ENCODE measurements at places on chromosomes 11 and 22.

- DNase-seq = no peak
Measured at GRCh38 chr11:3882655-3883054, 27.2 kb downstream of the STIM1 start.

- no peak for DNase-seq
Measured at GRCh38 chr11:134760299-134760698, 348.3 kb upstream of the B3GAT1 start.

DNA sequence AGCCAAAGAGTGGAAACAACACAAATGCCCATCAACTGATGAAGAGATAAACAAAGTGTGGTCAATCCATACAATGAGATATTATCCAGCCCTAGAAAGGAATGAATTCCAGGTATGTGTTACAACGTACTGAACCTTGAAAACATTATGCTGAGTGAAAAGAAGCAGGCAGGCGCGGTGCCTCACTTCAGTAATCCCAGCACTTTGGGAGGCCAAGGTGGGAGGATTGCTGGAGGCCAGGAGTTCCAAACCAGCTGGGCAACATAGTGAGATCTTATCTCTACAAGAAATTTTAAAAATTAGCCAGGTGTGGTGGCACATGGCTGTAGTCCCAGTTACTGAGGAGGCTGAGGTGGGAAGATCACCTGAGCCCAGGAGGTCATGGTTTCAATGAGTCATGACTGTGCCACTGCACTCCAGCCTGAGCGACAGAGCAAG is 24.6 kb upstream of the TESMIN start:
- no peak for DNase-seq

DNA sequence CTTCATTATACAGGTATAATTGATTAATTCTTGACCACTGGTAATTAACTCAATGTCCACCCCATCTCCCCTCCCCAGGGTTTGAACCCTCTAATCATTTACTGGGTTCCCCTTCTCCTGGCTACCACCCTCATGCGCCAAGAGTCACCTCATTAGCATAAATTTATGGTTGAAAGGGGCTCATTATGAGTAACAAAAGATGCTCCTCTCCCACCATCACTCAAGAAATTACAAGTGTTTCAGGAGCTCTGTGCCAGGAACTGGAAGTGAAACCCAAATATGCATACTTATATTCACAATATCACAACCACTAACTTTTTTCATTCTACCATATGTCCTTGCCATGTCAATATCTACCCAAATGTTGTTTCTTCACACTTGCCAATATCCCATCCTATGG is 7.8 kb upstream of the STIP1 start:
- no peak for DNase-seq

- no peak for DNase-seq
Measured at GRCh38 chr11:17952487-17952886, 60.4 kb downstream of the SERGEF start.

- DNase-seq = no peak
Measured at GRCh38 chr11:46362156-46363030, 15.1 kb downstream of the DGKZ start.

GRCh38 chr11:111285189-111286091 is 12.9 kb upstream of the POU2AF3 start:
- no peak for DNase-seq

- DNase-seq = no peak
Measured at GRCh38 chr11:31487848-31488247, 21.6 kb downstream of the IMMP1L start.

DNA sequence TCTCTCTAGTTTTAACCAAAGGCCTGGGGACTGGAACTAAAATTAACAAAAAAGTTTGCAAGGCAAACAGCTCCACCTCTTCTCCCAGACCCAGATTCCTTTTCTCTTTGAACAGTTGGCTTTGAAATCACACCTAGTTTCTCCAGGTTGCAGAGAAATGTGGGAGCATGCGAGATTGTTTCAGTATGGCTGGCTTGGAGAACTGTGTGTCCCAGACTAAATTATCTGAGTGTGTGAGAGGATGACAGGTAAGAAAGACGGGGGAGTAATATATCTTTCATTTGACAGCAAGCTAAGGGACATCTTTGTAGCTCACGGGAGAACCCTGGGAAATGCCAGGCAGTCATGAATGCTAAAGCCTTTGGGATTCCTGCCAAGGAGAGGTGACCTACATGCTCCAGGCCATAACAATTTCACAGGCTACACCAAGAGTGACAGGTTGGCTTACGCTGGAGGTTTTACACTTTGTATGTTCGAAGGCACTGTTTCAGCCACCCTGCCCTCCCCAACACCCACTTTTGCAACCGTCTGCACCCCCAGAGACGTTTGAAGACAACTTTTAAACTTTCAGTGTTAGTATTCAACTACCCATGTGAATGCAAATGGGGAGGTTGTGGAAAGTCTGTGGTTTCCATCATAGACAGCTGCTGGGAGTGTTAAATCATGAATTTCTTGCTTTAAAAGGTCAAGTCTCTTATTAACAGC is 109.3 kb upstream of the SNX19 start:
- DNase-seq = no peak

DNA sequence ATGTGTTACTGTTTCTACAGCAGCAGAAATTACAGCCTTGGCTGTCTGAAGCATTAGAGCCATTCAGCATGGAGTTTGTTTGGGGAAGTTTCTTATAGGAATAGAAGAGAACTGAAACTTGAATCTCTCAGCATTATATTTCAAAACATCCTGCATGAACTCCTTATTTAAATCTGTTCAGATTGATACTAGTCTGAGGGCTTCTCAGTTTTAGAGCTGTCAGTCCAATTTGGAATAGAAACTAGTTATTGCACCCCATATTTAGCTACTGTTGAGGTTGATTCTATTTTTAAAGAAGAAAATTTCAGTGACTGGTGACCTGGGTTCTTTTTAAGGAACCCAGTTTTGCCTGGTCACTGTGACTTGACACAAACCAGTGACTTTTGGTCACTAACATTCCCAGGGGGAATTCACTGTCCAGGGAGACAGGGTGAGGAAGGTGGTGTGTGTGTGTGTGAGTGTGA is 126.0 kb upstream of the TTC12 start:
- no peak for DNase-seq

GRCh38 chr22:50260434-50260800 is 1.1 kb downstream of the MAPK12 start:
- no peak for DNase-seq

- DNase-seq = no peak
Measured at GRCh38 chr11:17601676-17602075, 54.6 kb downstream of the OTOG start.

DNA sequence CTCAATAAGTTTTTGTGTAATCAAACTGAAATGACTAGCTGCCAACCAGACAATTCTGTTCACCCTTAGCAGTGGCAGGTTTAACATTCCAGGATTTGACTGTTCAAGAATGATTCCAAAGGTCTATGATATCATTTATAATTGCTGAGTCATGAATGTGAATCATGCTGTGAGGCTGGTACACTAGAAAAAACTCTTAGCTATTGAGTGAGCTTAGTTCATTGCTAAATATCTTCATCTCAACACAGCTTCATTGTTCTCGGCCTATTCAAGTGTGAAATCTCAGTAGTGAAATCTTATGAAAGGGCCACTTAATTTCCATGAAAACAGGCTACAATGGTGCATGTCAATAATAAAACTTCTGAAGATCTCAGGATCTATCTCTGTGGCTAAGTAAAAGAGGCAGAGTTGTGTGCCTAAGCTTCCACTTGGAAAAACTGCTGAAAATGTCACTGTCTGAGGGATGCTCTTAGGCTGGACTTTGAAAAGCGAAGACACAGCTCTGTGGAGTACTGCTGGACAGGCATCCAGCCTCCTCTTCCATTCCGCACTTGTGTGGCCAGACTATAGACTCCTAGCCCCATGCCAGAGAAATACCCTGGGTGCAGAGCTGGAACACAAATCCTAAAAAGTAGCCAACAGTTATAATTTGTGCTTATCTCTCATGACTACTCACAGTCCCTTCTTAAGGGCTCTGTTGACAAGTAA is 12.8 kb downstream of the AQP11 start:
- DNase-seq = no peak

DNA sequence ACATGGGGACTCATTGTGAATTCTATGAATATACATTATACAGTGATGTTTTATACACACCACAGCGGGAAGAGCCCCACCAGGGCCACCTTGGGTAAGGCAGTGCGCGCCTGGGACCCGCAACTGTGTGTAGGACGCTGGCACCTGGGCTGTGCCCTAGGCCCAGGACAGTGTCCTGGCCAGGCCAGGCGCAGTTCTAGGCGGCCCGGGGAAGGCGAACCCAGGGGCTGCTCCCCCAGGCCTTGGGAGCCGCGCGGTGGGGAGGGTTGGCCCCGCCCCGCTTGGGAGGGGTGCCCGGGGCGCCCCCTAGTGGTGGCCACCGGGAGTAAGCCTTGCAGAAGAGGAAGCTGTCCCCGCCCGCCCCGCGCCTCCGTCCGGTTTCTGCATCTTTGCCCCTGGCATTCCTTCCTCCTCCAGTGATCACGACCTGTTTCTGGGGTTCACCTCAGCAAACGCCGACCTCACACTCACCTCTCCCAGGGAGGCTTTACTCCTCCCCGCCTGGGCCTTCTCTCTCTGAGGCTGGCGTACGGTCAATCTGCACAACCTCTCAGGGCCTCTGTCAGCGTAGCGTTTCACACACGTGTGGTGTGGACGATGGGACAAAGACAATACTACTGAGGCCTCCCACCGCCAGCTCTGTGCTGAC is 9.5 kb upstream of the EHD1 start:
- no peak for DNase-seq

DNA sequence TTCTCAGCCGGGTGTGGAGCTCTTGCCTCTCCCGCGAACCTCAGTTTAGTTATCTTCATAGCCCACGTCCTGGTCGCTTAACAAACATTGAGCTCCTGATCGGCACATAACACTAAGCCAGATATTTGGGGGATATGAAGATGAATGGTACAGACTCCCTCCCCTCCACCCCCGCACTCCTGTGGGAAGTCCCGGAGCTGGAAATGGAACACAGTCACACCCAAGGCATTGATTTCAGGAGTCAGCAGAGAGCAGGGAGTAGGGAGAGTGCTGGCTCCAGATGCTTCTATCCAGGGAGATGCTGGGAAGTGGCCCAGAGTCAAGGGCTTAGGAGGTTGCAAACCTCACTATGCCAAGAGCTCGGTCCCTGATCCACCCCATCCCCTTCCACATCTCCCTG is 26.1 kb upstream of the CABP7 start:
- no peak for DNase-seq

DNA sequence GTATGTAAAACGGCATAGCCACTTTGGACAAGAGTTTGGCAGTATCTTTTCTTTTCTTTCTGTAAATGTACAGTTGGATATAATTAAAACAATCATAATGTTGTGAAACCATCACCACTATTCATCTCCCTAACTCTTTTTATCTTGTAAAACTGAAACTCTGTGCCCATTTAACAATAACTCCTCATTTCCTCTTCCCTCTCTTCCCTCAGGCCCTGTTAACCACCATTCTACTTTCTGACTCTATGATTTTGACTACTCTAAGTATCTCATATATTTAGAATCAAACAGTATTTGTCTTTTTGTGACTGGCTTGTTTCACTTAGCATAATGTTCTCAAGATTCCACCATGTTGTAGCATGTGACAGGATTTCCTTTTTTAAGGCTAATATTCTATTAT is 10.2 kb downstream of the SCUBE2 start:
- DNase-seq = no peak

GRCh38 chr22:45790401-45790800 is 118.8 kb downstream of the ATXN10 start:
- DNase-seq = no peak

- no peak for DNase-seq
Measured at GRCh38 chr11:34313099-34313517, 44.7 kb downstream of the ABTB2 start.

- DNase-seq = no peak
Measured at GRCh38 chr11:79055856-79056631, 384.8 kb downstream of the TENM4 start.

DNA sequence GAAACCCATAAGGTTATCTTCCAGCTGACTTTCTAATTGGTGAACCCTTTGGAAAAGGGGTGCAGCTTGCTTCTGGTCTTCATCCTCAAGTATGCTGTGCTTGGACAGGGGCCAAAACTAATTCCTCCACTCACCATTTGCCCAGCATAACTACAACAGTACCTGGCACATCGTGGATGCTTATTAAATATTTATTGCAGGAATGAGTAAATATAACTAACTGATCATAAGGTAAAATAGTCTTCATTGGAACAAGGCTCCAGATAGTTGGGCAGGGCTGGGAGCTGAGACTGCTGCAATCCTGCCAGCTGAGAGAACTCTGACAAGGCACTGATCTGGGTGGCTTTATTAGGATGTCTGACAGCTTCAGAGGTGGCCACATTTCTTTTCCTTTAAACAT is 2.4 kb upstream of the SIDT2 start:
- no peak for DNase-seq

Measured in NCI-H2081 treated with DMSO at 0.1 percent for 48 hours (cell line).